ENCODE measurements at places on chromosomes 11 and 22.

GRCh38 chr11:36233204-36233603, 56.0 kb downstream of the COMMD9 start:
- no peak for DNase-seq

DNA sequence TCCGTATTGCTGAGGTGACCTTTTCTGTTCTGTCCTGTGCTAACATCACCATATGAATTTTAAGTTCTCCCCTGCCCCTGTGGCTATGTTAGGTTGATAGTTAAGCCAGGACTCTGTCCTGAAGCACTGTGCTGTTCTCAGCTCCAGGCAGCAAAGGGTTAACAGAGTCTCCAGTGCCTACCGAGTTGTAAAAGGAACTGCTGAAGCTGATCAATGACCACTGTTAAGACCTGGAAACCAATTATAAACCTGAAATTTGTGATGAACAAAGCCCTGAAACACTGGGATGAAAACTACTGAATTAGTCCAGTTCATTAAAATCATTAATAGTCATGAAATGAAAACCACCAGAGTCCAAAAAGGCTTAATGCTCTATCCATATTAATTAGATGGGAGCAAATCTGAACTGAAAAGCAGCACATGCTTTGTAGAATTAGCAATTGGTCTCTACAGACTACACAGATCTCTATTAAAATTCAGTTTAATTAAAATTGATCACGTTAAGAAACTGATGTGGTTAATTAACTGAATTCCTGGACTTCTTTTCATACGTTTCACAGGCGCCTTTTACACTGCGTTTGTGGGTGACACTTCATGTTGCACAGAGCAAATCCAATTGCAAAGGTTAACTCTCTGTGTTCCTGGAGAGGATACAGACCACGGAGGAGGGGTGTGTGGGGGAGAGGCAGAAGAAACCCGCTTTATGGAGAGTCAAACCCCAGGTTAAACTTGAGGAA, 188.5 kb upstream of the MPPED2 start:
- no peak for DNase-seq

DNA sequence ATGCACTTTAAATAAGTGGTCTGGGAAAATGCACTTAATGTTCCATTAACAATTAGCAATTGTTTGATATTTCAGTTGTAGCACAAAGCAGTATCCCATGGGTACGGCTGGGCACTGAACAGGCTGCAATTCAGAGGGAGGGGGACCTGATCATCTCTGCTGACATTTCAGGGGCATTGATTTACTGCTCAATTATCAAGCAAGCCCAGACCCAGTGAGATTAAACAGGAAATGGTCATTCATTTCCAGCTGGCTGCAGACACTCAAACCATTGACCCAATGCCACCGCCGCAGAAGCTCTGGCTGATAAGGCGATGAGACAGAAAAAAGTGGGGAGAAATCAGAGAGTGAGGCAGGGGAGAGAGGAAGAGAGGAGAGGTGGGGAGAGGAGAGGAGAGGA, 1.2 kb downstream of the GPR83 start:
- DNase-seq, result no peak

DNA sequence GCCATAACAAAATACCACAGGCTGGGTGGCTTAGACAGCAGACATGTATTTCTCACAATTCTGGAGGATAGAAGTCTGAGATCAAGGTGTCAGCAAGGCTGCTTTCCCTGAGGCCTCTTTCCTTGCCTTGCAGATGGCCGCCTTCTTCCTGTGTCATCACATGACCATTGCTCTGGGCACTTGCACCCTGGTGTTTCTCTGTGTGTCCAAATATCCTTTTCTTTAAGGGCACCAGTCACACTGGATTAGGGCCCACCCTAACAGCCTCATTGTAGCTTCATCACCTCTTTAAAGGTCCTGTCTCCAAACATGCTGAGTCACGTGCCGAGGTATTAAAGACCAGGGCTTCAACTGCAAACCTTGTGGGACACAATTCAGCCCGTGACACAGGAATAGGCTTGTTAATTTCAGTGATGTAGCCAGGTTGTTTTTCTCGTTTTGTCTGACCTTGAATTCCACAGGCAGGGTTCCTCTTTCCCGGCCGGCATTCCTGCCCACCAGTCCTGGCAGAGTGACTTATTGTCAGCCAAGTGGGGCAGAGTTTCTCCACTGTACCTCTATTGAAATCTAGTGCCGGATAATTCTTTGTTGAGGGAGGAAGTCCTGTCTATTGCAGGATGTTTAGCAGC, 100.1 kb downstream of the KCNQ1OT1 start:
- no peak for DNase-seq

GRCh38 chr11:116454020-116454645, 318.7 kb downstream of the BUD13 start:
- peak; percentile 42 for DNase-seq

DNA sequence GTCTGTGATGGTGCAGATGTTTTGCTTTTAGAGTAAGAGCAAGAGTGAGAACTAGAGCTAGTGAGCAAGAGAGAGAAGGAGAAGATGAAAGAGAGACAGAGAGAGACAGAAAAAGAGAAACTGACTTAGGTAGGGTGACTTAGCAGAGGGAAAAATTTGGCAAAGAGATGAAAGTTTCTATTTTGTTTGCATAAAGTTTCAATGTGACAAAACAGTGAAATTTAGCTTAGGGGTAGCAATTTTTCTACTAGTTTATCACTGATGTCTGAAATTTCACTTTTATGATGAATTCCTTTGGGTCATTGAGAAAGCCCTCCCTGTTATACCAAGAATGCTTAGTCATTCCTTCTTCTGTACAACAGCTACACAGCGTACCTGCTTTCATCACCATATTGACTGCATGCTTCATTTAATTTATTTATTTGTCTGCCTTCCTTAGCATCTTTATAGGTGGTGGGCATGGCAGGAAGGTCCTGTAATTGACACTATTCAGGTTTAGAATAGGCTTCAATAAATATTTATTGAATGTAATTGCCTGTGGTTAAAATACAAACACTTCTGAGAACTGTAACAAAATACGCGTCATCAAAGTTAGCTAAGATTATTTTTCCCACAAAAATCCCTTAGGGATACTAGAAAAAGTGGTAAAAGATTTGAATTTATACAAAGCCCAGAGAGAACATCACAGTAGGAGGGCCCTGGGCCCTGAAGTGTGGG, 19.9 kb upstream of the CTSC start:
- peak; percentile 79 for DNase-seq

DNA sequence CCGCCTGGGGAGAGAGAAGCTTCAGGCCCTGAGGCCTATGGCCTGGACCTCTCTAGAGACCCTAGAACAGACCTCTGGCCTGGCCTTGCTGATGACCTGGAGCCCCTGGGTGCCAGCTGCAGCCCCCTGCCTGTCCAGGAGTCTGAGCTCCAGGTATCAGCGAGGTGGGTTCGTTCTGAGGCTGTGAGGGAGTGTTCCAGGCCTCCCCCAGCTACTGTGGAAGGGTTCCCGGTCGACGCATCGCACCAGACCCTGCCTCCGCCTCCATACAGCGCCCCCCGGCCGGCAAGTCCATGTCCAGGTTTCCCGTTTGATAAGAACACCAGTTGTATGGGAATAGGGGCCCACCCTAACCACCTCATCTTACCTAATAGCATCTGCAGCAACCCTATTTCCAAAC, 111.1 kb downstream of the KCNQ1 start:
- no peak for DNase-seq

GRCh38 chr11:78359921-78360320, 57.7 kb downstream of the GAB2 start:
- DNase-seq, result no peak
